ENCODE measurements at places on chromosomes 4 and X.
A peak's percentile ranks its signal among the peaks of the same experiment; 100 is the strongest.

DNA sequence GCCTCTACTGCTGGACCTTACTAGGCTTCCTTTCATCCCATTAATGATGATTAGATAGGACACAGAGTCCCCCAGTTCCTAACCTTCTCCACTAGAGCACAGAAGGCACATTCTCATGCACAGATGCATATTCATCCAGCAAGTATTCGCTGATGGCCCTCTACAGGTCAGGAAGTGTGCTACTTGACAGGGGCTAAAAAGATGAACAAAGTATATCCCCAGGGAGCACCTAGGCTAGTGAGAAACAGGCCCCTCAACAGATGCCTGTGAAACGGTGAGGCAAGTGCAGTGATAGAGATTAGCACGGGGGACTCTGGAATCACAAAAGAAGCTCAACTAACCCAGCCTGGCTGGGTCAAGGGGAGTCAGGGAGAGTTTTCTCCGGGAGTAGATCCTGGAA is 95.8 kb downstream of the MGST2 start:
- DNase-seq = no peak

GRCh38 chr4:148442832-148443511 is 758 bp upstream of the NR3C2 start:
- DNase-seq = no peak

DNA sequence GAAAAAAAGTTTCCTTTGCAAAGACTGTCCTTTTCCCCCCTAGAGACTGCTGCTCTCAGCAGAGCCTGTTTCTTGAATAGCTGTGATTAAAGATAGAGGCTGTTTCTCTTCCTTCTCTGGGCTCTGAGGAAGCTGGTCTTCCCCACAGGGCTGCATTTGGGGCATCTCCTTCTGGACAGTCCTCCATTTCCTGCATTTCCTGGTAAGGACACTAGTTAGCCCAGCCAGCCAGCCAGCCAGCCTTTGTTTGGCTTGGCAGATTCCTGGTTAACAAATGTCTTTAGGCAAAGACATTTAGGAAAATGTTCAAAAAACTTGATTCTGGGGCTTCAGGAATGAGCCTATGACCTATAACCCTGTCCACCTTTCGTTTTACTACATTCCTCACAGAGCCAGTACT is 34.0 kb upstream of the PLAC1 start:
- no peak for DNase-seq

- DNase-seq = no peak
Observed at GRCh38 chrX:20309806-20310205, 43.1 kb upstream of the RPS6KA3 start.

DNA sequence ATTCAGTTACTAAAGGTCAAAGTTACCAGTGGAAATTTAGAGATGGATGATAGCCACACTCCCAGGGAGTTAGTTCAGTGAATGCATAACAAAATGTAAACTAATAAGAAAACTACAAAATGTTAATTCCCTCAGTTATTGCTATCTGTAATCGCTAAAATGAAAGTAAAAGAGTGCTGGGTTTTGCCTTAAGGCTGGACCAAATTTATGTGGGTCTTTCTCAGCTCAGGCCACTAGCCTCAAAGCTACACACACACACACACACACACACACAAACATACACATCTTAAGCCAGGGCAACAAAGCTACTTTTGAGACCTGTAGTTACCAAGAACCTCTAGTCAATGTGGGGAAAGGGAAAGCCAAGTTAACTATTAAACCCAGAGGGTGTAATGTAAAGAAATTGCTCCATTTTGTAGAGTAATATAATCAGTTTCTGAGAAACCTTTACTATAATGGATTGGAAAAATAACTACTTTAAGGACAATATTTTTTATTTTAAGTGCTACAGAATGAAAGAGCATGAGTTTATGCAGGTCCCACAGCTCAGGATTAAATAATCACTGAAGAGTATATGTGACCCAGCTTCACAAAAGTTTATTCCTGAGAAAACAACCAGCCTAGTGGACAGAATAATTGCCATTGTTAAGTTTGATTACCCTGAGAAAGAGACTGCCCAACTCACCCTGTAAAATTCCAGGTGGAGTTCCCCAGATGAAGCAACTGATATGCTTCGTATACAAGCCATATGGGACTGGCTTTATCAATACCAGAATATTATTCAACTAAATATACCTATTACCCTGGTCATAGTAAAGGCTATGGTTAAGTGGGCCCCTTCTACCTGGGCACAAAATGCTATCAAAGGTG is 8.9 kb upstream of the UGT2A3 start:
- DNase-seq = no peak

GRCh38 chr4:186902361-186902760 is 178.7 kb upstream of the FAT1 start:
- no peak for DNase-seq

DNA sequence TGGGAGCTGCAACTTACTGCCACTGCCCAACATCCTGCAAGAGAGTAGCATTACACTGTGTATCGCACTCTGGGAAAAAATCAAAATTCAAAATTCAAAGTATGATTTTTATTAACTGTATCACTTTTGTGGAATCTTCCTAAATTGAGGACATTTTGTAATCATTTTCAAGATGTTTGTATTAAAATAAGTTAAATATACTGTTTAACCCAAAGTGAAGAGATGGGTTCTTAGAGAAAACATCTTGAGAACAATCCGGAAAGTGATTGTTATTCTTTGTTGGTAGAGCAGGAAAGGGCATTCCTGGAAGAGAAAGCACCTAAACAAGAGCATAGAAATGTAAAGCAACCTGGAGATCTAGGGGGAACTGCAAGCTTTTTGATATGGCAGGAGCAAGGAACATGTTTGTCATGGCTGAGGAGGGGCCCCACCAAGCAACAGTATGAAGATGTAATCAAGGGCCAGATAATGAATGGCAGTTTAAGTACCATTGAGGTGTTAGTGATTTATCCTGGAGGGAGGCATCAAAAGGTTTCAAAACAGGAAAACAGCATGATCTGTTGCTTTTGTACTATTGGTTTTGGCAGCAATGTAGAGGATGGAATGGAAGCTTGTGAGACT is 14.1 kb upstream of the SEC24D start:
- DNase-seq = no peak

- DNase-seq = no peak
Observed at GRCh38 chrX:31260351-31260750, 188.5 kb upstream of the FTHL17 start.

DNA sequence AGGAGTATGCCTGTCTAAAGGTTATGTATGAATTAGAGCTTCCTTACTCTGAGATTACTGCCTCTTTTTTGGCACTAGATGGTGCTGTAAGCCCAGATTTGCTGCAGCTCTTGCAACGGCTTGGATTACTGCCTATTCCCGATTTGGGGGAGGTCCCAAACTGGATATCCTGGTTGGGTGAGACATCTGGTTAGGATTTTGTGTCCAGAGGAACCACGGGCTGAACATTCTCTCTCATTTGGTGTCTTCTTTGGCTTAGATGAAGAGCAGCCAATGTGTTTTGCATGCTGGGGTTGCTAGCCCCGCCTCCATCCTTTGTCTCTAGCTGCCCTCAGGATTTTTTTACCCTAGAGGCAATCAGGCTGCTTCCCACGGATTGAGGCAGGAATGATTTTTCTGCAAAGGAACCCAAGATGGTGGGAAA is 31.9 kb downstream of the F8A1 start:
- peak; percentile 47 for DNase-seq

DNA sequence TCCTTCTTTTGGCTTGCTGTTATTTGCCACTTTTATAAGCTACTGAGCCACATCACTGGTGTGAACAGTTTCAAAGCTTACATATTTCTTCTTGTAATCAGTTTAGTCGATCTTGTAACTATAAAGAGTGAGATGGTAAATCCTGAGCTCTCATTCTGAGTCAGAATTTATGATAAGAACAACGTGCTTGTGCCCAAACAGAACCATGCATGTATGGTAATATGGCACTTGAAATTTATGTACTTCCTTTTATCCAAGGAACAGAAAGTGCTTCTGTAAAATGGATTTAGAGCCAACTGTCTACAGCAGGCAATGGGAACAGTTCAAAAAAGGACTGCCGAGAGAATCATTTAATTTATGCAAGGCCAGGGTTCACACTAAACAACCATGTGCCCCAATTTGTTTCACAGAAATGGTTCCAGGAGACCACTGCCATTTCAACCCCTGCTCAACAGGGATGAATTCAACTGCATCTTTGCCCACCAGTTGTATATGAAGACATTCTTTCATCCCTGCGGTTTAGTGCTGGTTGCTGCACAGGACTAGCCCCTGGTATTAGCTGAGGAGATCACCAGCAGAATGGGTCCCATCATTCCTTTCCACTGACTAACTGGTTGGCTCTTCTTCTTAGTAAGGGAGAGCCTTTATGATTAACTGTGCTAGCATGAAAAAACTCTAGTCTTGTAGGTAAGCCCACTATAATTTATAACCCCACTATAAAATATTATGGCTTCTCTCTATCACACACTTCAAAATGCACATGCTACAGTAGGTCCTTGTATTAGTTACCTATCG is 162.9 kb upstream of the PGRMC2 start:
- no peak for DNase-seq
